Osteocyte (in vitro differentiated cells): ENCODE measurements at places on chromosomes 5 and 9. TPM values are rescaled to one million over a fixed set of nuclear protein-coding genes. Genes with fewer than 3 reads are reported as not detected.

The MYOZ3 gene
- 0.27 and 1.5 TPM in 2 replicates for total RNA-seq

The LCN9 gene
- not detected in 2 replicates for total RNA-seq

The OTP gene
- not detected in 2 replicates for total RNA-seq

The PPP3R2 gene
- not detected in 2 replicates for total RNA-seq

The MEIKIN gene
- total RNA-seq, result not detected in 2 replicates

The SLCO6A1 gene
- total RNA-seq, result 0.65 and 0.78 TPM in 2 replicates

The PCDHGB4 gene
- total RNA-seq, result 10.8 and 11.9 TPM in 2 replicates

The GARIN3 gene
- total RNA-seq, result not detected in 2 replicates
